AG08395 (cell line): ENCODE measurements at places on chromosomes 5 and 9.

- no peak for DNase-seq
Measured at GRCh38 chr9:125260561-125260960, 1.1 kb upstream of the GAPVD1 start.

GRCh38 chr5:91598216-91598615 is 215.1 kb upstream of the ARRDC3 start:
- DNase-seq = no peak

- no peak for DNase-seq
Measured at GRCh38 chr5:176541338-176542134, 4.3 kb upstream of the RNF44 start.

DNA sequence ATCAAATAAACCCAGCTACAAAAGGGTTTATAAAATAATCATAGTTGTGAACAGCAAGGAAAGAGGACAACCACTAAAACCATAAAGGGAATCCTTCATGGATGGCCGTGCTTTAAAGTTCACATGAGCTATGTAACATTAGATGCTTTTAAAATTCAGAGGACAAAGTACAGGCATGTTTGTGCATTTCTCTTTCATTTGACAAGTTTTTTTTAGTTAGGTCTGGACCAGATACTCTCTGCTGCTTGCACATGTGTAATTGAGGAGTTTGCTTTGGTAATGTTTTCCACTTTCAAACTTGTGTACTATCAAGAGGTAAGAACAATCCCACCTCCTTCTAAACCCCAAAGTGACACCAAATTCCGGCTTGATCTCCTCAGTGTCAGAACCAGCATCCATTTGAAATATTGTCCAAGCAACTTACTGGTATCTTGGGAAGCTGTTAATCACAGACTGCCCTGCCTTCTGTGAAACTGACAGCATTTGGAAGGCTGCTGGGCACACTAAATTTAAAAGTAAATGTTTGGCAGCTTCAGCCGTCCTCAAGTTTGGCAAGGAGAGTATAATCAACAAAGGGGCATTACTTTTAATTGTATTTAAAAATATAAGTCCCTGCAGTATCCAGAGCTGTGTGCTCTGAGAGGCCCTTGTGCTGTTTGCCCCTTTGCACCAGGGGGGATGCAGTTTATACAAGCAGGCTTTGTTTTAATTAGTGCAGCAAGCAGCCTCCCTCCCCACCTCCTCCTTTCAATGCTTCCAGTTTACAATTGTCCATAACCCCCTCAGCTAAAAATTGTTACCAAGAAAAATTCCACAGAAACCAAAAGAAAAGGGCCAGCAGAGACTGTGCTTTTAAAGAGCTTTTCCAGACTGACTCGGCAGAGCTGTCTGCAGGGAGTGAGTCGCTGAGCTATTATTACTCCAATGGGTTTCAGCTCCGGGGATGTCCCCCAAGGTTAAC is 328.3 kb upstream of the MPDZ start:
- no peak for DNase-seq

DNA sequence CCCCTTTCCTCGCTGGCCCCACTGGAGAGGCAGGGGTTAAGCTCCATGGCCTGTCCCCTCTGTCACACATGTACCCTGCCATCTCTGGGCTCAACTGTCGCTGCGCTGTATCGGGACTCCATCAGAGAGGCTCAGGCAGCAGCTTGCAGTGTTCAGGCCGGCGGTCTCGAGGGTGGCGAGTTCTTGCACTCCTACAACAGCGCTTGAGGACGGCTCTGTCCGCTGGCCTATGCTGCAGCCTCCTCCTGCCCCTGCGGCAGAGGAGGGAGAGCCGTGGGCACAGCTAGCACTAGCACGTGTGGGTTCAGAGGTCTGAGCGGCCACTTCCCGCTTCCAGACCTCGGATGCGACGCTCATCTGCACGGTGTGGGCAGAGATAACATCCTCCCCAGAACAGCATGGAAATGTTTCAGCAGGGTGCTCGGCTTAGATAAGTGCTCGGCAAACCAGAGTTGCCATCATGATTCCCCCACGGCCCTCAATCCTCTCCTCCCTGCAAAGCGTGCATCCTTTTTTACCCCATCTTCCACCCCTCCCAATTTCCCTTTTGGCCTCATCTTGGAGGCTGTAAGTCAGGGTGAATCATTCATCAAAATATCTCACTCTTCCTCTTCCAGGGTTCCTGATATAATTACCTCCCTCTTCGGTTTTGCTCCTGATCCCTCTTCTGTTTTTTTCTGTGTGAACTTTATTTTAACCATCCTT is 41.9 kb upstream of the FUBP3 start:
- peak; percentile 8 for DNase-seq

GRCh38 chr5:172207511-172207910 is 13.5 kb downstream of the EFCAB9 start:
- no peak for DNase-seq

GRCh38 chr9:136160995-136161610 is 42.4 kb upstream of the TMEM250 start:
- DNase-seq = no peak

DNA sequence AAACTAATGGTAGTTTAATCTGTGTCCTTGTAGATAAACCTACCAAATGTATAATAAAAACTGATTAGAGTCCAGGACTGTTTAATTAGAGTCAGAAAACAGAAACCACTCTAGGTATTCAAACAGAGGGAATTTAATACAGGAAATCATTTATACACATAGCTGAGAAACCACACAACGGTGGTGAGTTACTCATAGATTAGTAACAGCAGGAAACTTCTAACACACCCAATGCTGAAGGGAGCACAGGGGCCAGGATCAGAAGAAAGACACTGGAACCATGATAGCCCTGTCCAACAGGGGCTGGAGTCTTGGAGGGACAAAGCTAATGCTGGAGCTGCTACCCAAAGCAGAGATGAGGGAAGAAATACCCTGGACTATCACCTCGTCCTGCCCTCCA is 321.0 kb downstream of the ACTL7B start:
- peak; percentile 87 for DNase-seq

DNA sequence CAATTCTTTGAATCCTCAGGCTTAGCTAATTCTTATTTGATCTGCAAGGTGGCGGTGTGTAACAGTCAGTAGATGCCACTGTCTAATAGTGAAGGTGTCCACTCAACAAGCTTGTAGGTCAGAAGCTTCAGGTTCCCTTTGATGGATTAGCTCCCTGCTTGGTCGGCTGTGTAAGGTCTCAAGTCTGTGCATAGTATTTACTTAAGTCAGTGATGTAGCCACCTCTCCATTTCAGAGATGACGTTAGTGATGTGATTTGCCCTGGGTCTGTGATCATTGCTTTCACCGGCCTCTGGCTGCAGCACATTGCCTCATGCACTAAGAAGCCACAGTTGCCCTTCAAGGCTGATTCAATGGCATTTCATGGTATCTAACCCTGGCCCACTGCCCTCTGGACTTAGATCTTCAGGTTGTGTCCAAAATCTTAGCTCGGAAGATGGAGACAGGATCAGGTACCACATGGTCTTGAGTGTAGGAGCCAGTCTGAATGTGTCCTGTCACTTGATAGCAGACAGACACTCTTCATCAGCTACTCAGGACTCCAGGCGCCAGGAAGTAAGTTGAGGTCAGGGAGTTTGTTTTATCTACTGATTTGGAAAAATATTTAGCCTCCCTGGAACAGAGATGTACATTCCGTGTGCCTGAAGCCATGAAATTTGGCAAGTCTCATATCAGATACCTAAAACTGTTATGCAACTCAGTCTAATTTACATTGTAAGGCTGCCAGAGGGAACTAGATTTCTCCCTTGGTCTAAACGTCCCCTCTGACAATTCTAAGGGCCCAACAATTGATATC is 42.9 kb downstream of the SUB1 start:
- DNase-seq = no peak

DNA sequence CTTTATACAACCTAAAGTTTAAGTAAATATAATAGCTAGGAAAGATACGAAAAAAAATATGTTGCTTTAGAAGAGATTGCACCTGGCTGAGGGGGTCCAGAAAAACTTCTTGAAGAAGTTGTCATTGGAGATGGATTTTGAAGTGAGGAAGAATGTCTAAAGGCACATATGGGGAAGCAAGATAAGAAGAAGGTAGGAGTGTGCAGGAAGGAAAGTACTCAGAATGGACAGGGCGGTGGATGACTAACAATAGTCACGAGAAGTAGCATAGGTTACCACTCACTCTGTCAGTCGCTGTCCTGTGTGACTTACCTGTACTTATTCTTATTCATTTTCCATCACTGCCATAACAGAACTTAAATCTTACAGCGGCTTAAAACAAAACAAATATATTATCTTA is 251.6 kb downstream of the GRIA1 start:
- DNase-seq = no peak

GRCh38 chr5:80941496-80941895 is 18.7 kb upstream of the RASGRF2 start:
- no peak for DNase-seq

- no peak for DNase-seq
Measured at GRCh38 chr9:28653216-28653615, 1079.9 kb upstream of the C9orf72 start.

DNA sequence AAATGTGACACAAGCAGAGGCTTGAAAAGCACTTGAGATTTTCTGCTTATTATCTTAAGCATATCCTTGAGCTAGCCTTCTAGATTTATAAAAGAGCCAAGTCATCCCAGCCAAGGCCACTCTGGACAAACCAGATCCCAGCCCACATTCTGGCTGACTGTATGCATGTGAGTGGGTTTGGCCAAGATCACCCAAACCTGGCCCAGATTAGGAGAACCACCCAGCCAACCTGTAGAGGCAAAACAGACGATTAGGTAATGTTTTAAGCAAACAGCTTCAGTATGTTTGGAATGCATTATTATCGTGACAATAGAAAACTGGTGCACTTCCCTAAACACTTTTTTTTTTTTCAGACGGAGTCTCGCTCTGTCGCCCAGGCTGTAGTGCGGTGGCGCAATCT is 151.9 kb downstream of the SPATA31D1 start:
- no peak for DNase-seq

DNA sequence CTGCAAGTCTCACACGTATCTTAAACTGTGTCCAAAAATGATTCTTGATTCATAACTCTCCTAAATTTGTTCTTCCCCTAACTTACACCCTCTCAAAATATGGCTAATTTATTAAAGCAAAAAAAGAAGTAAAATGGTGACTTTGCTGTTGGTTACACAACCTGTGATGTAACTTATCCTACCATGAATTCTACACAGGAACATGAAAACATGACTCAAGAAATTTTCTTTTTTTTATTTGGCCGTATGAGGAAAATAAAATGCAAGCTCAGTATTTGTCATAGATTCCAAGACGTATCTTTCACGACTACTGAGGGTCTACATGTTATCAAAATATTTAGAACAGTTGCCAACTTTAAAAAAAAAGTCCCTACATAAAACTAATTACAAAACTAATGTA is 9.2 kb downstream of the LIFR start:
- no peak for DNase-seq

GRCh38 chr5:145787507-145787906 is 47.6 kb downstream of the PRELID2 start:
- no peak for DNase-seq

DNA sequence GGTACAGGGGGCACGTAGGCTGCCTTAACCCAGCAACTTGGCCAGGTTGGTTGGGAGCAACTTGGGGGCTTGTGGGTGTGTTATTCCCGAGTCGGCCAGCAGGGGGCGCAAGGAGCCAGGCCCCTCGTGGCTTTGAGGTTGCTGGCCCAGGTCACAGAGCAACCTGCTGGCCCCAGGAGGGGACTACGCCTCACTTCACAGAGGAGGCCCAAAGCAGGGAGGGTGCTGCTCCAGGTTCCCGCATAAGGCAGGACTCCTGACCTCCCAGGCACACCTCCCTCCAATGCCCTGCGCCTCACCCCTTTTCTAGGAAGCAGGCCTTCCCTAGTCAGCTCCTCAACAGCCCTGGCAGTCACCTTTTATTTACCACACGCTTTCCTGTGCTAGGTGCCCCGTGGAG is 18.1 kb downstream of the KYAT1 start:
- peak; percentile 82 for DNase-seq
